ENCODE measurements at places on chromosomes 5 and 9.

- no peak for DNase-seq
Measured at GRCh38 chr5:1048861-1049838, 40.5 kb downstream of the NKD2 start.

- no peak for DNase-seq
Measured at GRCh38 chr5:174198541-174198940, 153.0 kb downstream of the NSG2 start.

- no peak for DNase-seq
Measured at GRCh38 chr5:78542321-78542840, 106.2 kb downstream of the LHFPL2 start.

DNA sequence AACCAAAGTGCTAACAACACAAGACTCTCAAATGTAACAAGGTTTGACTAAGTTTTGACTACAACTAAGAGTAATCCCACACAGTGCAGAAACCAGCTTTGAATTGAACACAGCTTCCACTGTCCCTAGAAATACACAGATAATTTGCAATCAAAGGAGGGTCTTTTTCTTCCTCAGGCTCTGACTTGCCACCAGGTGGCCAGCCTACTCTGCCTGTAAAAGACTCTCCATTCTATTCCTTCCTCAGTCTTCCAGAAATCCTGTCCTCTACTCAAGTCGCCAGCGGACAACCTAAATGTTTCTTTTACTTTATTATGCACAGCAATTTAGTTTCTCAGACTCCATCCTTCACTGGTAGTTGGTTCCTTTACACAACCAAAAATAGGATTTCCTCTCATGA, 32.2 kb upstream of the MCTP1 start:
- no peak for DNase-seq

DNA sequence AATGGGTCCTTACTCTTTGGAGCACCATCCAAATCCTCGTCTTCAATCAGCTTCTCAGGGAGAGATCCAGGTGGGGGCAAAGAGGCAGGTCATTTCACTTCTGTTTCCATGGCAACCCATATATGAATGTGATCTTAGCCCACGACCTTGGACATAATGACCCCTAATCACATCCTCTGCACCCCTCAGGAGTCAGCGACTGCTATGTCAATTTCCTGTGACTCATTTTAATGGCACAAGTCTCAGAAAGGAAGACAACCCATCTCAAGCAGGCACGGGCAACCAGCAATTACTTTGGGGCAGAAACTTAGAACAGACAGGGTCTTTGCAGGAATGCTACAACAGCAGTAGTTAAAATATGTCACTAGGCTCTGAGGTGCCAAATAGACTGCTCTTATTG, 591.2 kb downstream of the TLR4 start:
- DNase-seq = no peak

- no peak for DNase-seq
Measured at GRCh38 chr5:58366461-58366860, 93.4 kb downstream of the PLK2 start.

GRCh38 chr5:83281658-83282057, 189.9 kb upstream of the VCAN start:
- DNase-seq = no peak

- DNase-seq = no peak
Measured at GRCh38 chr9:103755441-103755840, 338.7 kb upstream of the SMC2 start.

GRCh38 chr5:180636403-180637075, 12.9 kb downstream of the FLT4 start:
- DNase-seq = no peak

DNA sequence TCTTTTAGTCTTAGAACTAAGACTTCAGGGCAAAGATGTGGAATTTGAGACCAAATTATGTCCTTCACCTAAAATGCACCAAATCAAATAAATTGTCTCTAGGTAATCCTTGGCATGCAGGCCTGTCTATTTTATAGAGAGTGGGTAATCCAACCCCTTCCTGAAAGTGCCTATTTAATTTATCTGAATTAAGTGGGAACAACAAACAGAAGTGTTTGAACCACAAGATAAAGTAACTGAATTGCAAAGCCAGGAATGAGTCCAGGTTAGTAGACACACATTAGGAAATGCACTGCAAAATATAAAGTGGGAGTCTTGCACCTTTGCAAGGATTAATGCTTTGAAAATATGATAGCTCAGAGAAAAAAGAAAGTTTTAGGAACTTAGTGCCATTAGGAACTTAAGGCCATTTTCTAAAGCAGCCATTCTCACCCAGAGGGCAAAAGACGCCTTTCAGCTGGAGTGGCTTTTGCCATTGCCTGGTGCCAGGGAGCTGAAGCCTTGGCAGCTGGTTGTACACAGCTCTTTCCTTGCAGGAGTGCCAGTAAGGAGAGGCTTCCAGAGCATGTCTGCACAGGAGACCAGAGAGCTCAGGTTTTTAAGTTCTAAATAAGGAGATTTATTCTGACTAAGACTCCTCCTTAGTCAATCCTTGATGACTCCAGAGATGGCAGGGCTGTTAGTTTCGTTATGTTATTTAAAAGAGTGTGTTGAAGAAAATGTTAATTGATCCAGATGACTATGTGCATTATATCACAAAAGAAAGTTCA, 151.7 kb upstream of the ELL2 start:
- DNase-seq = no peak

DNA sequence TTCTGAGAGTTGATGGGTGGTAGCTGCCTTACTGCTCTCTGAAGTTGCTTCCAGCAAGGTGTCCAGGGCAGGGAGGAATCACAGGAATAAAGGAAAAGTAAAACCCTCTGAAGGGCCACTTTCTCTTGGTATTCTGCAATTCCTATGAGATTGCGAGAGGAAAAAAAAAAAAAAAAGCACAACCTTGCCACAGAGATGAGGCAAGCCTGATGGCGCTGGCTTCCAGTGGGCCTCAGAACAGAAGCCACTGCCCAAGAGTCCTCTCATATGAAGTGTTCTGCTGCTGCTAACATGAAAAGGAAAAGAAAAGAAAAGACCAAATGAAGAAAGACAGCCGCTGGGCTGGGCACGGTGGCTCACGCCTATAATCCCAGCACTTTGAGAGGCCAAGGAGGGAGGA, 80.8 kb upstream of the IL17B start:
- DNase-seq = no peak
